ENCODE measurements at places on chromosomes 16 and 17.

DNA sequence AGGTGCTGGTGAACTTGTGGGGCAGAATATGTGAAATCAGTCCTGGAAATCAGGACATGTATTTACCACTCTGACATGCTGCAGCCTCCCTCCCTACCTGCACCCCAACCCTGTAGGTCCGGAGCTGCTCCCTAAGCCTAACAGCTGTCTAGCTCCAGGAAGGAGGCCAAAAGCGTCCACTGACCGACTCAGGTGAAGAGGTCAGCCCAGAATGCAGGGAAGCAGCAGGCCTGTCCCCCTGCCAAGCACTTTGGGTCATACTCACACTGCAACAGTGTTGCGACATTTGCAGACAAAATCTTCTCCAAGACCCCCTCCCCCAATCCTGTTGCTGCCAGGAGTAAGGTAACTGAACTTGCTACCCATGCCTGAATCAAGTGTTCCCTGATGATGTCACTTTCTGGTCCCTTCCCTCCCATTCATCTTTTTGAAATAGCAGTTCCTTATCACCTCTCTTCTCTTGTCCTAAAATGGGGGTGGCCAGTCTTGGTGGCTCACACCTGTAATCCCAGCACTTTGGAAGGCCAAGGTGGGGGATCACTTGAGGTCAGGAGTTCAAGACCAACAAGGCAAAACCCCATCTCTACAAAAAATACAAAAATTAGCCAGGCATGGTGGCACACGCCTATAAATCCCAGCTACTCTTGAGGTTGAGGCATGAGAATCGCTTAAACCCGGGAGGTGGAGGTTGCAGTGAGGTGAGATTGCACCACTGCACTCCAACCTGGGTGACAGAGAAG is 1.3 kb upstream of the ACLY start:
- DNase-seq = peak; percentile 53

DNA sequence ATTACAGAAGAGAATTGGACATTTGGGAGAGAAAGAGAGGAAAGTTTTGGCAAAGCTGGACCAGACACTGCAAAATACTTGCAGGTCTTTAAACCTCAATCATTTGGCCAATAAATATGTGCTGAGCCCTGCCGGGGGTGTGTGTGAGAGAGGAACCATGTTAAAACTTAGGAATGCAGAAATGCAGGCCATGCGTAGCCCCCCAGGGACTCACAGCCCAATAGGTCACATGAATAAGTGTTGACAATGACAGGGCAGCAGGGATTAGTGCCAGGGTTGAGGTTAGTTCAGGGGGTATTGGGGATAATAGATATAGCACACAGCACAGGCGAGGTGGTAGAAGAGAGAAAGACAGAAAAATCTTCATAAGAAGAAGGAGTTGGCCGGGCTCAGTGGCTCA is 113.3 kb upstream of the ADAMTS18 start:
- DNase-seq = no peak

DNA sequence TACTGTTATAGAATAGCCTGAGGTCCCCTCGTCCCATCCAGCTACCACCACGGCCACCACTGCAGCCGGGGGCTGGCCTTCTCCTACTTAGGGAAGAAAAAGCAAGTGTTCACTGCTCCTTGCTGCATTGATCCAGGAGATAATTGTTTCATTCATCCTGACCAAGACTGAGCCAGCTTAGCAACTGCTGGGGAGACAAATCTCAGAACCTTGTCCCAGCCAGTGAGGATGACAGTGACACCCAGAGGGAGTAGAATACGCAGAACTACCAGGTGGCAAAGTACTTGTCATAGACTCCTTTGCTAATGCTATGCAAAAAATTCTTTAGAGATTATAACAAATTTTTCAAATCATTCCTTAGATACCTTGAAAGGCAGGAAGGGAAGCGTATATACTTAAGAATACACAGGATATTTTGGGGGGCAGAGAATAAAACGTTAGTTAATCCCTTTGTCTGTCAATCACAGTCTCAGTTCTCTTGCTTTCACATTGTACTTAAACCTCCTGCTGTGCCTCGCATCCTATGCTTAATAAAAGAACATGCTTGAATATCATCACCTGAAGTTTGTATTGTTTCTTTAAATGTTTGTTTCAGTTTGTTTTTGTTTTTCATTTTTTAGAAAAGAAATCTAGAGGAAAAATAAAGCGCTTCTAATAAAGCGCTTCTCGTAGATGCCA is 388.3 kb downstream of the MAF start:
- no peak for DNase-seq

DNA sequence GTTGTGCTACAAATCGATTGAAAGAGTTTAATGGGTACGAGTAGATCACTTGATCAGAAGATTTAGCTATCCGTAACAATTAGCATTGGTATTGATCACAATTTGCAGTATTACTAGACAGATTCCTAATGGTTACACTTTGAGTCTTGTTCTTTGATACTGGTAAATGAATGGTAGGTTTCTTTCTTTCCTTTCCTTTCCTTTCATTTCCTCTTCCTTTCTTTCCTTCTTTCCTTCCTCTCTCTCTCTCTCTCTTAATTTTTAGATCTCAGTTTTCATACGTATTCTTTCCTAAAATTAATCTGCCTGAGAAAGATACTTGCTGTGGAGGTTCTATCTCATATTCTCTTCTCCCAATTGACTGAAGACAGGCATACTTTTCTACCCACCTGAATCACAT is 17.9 kb downstream of the CPD start:
- DNase-seq = no peak

DNA sequence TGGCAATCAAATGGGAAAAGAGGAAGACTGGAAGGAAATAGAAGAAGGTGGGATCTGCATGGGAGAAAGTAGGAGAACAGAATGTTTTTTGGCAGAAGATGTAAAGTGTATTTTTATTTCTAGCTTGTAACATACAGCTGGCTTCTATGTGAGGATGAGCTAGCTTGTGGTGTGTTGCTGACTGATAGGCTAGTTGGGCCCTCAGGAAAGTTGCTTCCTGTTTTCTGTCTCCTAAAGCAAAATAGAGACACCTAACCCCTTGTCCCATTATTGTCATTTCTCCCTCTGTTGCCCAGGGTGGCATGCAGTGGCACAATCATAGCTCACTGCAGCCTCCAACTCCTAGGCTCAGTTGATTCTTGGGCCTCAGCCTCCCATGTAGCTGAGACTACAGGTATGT is 15.9 kb downstream of the TNRC6A start:
- no peak for DNase-seq

DNA sequence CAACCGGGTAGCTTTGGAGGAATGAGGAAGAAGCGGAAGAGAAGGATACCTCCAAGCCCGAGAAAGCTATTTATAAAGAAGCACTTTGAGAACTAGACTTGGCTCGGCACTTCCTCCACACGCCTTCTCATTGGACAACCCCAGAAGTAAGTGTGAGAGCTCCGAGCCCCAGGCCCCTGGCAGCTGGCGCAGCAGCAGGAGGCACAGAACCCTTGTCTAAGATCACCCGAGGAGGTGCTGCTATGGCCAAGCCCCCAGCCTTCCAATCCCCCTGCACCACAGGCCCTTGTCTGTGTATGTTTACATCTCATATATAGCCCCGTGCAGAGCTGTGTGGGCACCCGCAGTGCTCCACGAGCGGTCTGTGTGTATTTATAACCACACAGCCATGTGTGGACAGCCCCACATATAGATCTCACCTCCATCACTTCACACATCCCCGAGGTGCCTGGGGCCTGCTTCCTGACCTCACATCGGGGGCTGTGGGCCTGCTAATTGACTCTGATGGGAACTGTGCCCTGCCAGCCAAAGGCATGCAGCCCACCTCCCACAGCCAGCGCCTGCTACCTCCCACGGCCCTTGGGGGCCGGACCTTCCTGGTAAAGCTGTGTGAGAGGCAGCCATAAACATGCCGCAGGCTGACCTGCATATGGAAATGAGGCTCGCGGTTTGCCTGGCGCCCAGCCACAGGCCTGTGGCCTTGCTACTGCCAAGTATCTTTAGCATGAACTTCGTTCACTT is 96.1 kb downstream of the C17orf67 start:
- no peak for DNase-seq

- DNase-seq = no peak
These were observed 168.1 kb downstream of the XYLT1 start for GRCh38 chr16:17302620-17303019.

- DNase-seq = no peak
These were observed 5.2 kb downstream of the MINK1 start for GRCh38 chr17:4838309-4838785.

- no peak for DNase-seq
These were observed at the start of gene GALR2 for GRCh38 chr17:76074390-76075363. GALR2 (plus strand) TSS chr17:76074781; CDS start chr17:76074884, 103 bp downstream.

GRCh38 chr17:10439816-10440215 is 18.1 kb upstream of the MYH8 start:
- DNase-seq = peak; percentile 35

DNA sequence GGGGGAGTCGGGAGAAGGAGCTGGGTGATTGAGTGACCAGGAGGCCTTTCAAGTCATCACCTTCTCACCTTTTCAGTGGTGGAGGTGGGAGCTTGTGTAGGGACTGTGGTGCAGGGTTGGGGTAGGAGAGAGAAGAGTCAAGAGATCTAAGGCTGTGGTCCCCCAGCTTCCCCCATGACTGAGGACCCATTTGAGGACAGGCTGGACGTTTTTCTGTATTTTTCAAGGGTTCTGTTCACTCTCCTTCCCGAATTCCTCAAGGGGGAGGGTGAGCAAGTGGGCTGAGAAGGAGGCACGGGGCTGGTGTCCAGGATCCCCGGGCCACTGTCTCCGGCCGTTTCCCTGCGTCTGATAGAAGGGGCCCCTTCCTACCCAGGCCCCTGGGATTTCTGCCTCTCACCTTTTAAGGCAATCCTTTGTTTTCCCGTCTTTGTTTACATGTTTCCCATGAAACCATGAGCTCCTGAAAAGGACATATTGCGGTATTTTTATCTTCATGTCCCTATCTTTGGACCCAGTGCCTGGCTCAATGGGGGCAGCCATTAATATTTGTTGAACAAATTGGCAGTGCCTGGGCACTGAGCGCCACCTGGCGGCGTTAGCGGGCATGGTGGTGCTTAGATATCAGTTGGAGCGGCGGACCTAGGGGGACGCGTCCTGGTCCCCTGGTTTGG is 9.2 kb upstream of the CD300A start:
- peak; percentile 67 for DNase-seq

DNA sequence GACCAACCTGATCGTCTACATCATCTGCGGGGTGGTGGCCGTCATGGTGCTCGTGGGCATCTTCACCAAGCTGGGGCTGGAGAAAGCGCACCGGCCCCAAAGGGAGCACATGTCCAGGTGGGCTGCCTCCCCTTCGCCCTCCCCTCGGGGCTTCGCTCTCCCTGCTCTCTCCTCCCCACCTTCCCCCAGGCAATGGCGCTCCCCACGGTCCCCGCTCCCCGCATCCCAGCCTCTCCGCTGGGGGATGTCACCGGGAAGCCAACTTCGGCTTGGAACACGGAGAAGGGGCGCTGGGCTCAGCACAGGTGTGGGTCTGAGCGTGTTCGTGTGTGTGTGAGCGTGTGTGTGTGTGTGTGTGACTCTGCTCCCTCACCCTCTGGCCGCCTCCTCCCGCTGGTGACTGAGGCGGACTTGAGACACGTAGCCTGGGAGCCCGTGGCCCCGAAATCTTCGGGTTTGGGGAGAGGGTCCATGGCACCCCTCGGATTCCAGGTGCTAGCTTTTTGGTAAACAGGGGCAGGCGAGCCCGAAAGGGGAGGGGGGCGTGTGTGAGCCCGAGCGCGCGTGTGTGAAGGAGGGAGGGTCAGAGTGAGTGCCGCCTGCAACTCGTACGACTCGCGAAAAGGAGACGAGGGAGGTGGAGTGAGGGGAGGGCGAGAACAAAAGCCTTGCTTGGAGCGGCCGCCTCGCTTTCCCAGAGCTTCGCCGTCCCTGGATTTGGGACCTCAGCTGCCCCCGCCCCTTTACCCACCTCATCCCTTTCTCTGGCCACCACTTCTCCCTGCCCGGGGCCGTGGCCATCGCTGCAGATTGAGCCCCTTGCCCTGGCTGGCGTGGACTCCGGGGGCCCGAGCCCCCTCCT is 1.3 kb downstream of the SHISA9 start:
- no peak for DNase-seq

GRCh38 chr17:43767713-43768059 is 9.1 kb upstream of the SOST start:
- DNase-seq = no peak

- peak; percentile 63 for DNase-seq
These were observed 40.7 kb upstream of the ANKFY1 start for GRCh38 chr17:4304417-4305027.

GRCh38 chr17:82272495-82273326 is 789 bp downstream of the CSNK1D start:
- no peak for DNase-seq

- DNase-seq = no peak
These were observed 129.8 kb downstream of the NTN1 start for GRCh38 chr17:9151091-9151490.

- no peak for DNase-seq
These were observed 790 bp downstream of the CRHR1 start for GRCh38 chr17:45784741-45785479.
